Left forelimb (tissue), 1 donor: ENCODE measurements at places on chromosomes 5 and 9.

GRCh38 chr9:134575901-134576176 lies 65.8 kb upstream of the COL5A1 start:
- no peak for DNase-seq

GRCh38 chr9:127035423-127035822 lies 87.0 kb downstream of the ANGPTL2 start:
- DNase-seq: no peak

- DNase-seq: no peak
Measured at GRCh38 chr5:91670563-91670962, 287.4 kb upstream of the ARRDC3 start.

- DNase-seq: no peak
Measured at GRCh38 chr5:164000819-164001218, 495.4 kb downstream of the MAT2B start.

DNA sequence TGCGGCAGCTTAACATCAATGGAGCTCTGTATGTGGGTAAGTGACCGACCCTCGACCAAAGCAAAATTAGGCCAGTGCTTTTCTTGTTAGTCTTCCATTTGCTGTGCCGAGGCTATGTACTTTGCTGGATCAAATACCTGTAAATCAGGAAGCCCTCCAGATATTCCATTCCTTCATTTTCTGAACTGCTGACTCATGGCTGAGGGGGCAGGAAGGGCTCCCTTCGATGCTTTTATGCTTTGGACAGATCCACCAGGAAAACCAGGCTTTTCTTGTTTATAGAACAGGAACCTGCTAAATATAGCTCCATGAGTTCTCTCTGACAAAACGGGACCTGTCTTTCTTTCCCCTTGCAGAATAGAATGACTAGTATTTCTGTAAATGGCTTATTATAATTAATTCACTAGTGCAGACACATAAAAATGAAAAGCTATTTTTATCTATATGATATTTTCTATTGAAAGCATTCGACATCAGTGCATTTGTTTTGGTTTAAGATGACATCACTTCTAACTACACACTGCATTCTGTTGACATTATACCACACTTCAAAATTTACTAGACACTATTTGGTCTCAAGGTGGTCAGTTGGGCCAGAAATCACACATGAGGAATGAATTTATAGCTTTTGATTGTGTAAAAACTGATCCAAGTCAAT lies 93.3 kb downstream of the LIFR start:
- DNase-seq: no peak

- DNase-seq: no peak
Measured at GRCh38 chr9:129006328-129007034, 21.6 kb downstream of the SH3GLB2 start.

GRCh38 chr9:81370650-81371049 lies 318.7 kb downstream of the TLE1 start:
- no peak for DNase-seq

GRCh38 chr5:10333154-10334006 lies 20.1 kb upstream of the MARCHF6 start:
- no peak for DNase-seq

- peak; percentile 96 for DNase-seq
Measured at GRCh38 chr5:111757355-111758283, 625 bp upstream of the NREP start.

DNA sequence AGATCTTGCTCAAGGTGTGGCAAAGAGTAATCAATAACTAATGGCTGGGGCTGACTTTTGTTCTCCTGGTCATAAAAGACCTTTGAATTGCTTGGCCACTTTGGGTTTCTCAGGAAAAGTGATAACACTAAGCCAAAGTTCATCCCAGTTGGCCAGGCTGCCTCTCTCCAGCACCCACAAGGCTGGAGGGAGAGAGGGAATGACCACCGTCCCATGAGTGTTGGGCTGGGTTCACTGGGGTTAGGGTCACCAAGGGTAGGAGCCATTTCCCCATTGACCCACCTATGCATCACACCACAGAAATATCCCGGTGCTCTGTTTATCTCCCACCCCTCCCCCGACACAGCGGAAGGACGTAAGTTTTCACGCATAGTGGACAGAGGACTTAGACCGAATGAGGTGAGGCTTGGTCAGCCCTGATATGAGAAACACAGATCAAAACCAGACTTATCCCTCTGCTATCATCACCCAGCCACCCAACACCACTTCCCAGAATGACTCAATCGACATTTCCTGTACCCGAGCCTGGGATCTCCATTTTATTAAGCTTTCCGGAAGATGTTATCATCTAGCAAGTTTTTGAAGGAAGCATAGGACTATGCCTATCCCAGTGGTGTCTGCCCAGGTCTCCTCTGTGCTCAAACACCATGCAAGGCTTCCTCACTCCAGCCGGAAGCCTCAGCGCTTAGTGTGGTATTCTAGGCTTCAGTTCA lies 27.0 kb upstream of the PPARGC1B start:
- DNase-seq: peak; percentile 18

DNA sequence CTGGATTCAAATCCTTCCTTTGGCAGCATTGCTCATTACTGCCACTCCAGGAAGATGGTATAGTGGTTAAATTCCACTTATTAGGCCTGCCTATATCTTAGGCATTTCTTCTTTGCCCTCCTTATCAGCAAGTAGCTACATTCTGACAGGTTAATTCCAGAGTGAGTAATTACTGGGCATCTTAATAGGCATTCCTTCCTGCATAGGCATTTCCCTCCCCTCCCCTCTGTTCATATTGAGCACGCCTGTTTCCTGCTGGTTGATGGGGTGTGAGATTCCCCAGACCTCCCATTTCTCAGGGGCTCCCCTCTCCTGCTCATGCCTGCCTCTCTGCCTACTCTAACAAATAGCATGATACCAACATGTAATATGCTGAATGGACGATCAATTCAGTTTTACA lies 305.9 kb downstream of the CYLC2 start:
- DNase-seq: no peak

GRCh38 chr5:133240425-133241091 lies 188.7 kb downstream of the HSPA4 start:
- DNase-seq: no peak

- no peak for DNase-seq
Measured at GRCh38 chr5:162230348-162230747, 162.8 kb downstream of the GABRG2 start.

DNA sequence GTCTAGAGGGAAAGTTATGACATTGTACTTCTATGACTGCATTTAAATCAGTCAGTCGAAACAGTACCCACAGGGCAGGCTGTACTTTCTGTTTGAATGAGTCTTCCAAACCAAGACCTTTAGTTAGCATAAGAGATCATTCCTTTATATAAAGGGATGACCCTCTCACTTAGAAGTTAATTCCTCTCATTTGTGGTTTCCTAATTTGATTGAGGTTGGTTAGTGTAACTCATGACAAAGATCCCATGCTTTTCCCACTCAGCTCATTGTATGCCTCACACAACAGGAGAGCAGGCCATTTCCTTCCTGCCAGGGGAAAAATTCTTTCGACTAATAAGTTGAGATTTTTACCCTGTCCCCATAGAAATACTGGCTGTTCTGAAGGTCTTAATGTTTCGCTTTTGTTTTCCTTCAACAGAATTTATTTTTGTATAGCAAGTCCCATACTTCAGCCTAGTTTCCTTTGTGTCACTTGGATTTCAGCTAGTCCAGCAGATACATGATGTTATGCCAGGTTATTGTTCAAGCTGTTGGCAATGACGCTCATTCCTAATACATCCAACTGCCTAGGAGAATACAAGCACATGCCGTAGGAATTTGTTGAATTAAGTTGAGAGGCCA lies 500.7 kb downstream of the SPATA31D1 start:
- no peak for DNase-seq

GRCh38 chr5:95631991-95632675 lies 12.2 kb downstream of the GPR150 start:
- DNase-seq: no peak

DNA sequence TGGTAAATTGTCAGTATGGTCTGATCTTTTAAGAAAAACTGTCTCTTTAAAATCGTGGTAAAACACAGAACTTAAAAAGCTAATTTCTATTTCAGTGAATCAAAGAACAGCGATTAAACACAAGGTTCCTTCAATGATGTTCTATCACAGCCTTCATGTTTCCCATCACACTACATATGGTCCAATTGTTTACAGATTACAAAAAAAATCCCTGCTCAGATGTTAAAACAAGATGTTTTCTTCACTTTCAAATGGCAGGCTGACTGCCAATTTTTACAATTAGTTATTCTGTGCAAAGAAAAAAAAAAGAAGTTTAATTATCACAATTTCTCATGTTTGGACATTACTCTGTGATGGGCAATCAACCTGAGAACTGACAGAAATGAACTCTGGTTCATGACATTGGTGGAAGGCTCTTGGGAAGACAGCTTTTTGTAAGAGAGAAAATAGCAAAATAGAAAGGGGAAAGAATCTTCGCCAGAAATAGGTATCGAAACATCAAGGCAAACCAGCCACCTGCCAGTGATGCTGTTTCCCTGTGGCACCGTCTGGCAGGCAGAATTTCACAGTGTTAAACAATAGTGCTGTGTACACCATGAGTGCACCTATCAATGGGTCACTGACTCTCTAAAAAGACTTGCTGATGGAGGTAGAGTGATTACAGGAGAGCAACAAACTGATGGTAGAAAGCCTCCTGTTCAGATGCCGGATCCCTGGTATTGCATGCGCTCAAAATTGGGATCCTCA lies 1020.0 kb upstream of the ARRDC3 start:
- DNase-seq: no peak

DNA sequence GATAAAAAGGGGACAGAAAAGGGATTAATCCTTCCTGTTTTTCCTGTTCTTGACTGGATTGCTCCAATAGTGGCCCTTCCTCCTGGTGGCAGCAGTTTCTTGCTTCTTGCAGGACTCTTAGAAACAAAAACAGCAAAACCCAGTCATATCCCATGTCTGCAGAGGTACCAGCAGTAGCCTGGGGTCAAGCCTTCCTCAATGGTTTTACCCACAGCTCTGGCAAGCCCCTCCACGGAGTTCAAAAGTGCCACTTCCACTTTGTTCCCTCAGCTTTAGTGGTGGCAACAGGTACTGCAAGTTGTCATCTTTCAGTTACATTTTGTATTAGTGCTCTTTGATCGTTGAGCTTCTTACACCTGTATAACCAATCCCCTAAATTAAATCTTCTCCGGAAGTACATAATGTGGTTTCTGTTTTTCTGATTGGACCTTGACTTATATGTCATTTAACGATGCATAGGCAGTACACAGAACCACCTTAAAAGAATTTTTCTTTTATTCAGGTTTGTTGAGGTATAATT lies 8.7 kb upstream of the RANBP6 start:
- DNase-seq: no peak

DNA sequence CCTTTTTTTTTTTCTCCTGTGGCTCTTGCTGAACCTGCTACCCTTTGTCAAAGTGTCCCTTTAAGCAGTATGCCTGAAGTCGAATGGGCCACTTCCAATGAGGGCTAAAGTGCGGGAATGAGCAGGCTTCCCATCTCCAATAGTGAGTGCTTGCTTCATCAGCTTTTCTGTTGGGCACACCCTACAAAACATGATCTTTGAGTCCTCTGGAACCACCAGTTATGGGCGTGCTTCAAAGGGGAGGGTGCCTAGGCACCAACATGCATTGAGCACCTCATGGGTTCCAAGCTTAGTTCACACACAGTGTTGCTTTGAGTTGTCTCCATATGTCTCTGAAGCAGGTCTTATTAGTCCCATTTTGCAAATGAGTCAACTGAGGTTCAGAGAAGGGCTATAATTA lies 132.8 kb upstream of the CPEB4 start:
- DNase-seq: no peak

- DNase-seq: no peak
Measured at GRCh38 chr9:69130456-69131441, 43.3 kb upstream of the TJP2 start.

- DNase-seq: no peak
Measured at GRCh38 chr5:136174021-136174659, 18.8 kb downstream of the SMIM32 start.

GRCh38 chr9:83699615-83700014 lies 8.1 kb downstream of the UBQLN1 start:
- DNase-seq: no peak

DNA sequence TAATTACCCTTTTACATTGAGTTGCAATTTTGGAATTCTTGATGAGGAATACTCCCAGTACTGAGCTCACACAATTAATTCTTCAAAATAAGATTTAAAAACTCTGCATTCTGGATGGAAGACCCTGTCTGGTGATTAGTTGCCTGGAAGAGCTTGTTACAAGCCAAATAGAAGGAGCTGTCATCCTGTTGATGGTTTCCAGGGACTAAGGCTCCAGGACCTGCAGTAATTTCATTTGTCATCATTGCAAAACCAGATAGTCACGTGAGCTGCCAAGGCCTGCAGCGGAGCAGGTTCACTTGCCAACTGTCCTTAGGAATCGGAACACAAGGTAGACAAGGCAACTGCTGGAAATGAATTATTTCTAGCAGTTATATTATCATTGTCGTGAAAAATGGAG lies 597.7 kb downstream of the CCDC171 start:
- no peak for DNase-seq

GRCh38 chr5:36161361-36161760 lies 9.4 kb downstream of the SKP2 start:
- DNase-seq: no peak

GRCh38 chr5:150320044-150320613 lies 17.4 kb upstream of the ARSI start:
- no peak for DNase-seq

DNA sequence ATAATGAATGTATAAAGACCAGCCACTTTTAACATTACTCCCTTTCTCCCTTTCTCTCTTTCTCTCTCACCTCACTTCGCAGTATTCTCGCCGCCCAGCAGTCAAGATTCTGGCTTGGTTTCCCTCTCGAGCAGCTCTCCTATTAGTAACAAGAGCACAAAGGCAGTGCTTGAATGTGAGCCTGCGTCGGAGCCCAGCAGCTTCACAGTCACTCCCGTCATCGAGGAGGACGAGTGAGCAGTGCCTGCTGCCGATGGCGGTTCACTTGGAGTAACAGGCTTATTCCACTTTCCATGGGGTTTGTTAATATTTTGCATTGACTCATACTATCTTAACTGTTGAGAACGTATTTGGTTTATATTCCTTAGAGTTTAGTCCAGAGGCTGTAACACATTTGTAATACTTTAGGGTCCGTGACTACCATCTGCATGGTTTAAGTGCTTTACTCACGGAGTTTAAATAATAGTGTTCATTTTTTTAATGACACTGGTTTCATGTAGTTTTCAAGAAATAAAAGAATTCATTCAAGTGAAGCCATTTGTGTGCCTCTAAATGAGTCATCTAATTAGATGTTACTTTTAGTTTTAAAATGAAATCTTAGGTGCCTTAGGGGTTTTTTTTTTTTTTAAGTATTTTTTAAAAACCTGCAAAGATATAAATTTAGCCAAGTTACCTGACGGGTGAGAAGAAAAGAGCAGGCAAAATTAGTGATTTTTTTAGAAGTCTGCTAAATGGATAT lies 8.4 kb upstream of the DMRT3 start:
- DNase-seq: no peak

- no peak for DNase-seq
Measured at GRCh38 chr9:27348785-27349697, 52.1 kb upstream of the EQTN start.

- no peak for DNase-seq
Measured at GRCh38 chr9:115207003-115207836, 89.3 kb upstream of the TNC start.

GRCh38 chr5:151903243-151903653 lies 21.4 kb downstream of the GLRA1 start:
- DNase-seq: no peak

- DNase-seq: no peak
Measured at GRCh38 chr5:173015598-173016455, 32.3 kb downstream of the ATP6V0E1 start.
